ENCODE measurements at places on chromosomes 7 and 10.

DNA sequence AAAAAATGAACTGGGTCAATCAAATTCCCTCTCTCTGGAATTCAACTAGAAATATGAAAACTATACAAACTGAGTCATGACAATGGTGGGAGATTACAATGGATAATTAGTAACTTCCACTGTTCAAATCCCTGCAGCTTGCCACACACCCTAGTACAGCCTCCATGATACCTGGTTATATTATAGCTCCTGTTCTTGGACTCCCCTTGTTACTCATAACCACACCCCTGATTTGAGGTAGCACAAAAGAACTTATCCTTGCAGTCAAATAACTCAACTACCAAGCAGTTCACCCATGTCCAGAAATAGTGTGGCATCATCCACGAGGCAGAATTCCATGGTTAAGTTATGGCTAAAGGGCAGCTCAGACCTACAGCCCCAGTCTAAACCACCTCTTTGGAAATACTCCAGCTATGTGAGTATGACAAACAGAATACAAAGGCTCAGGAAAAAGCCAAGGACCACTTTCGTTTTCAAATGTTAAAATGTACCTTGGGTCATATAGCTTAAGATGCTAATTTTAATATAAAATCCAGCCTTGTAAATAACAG, 164.7 kb downstream of the CPEB3 start:
- peak; percentile 18 for DNase-seq

DNA sequence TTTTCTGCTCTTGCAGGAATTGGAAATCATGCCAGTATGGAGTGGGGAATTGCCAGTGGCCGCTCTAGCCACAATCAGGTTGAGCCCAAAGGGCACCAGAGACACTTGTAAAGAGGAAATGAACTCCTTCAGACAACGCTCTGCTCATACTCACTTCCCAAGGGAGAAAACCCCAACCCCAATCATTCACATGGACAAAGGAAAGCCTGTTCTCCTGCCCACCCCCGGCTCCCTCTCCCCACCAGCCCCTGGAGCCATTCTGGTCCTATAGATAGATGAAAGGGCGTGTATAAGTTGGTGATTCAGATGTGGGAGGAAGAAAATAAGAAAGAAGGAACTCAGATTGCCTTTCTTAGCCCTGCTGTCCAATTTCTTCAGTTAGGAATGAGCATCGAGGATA, 57.4 kb downstream of the GFRA1 start:
- no peak for DNase-seq

GRCh38 chr7:117112640-117113039, 159.3 kb downstream of the ST7 start:
- DNase-seq: no peak

GRCh38 chr7:732094-732541, 5.0 kb upstream of the PRKAR1B start:
- no peak for DNase-seq

- no peak for DNase-seq
Observed at GRCh38 chr10:113159563-113159962, 209.5 kb downstream of the TCF7L2 start.

- DNase-seq: no peak
Observed at GRCh38 chr10:94428766-94429707, 26.7 kb downstream of the TBC1D12 start.

GRCh38 chr10:63763744-63764143, 242.5 kb downstream of the REEP3 start:
- DNase-seq: peak; percentile 32

DNA sequence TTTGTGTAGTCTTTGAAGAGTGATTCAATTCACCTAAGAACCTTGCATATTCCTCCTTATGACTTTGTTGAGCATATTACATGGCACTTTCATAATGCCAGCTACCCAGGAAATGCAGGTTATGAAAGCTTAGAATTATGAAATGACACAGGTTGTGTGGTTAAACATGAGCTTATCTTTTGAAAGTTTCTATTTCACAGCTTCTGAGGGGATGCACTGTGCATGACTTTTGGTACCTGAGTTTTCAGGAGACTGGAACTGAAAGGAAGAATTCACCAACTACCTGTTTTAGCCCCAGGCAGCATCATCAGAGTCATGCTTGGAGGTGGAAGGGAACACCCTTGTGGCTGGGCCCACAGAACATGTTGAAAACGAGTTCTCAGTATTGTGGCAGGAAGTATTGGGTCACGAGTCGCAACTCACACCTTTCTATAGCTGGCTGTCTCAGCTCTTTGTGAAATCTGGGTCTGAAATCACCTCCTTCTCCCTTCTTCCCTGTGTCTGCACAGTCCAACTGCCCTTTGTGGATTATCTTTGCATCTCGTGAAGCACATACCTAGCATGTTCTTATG, 228.2 kb downstream of the PTEN start:
- DNase-seq: peak; percentile 85

DNA sequence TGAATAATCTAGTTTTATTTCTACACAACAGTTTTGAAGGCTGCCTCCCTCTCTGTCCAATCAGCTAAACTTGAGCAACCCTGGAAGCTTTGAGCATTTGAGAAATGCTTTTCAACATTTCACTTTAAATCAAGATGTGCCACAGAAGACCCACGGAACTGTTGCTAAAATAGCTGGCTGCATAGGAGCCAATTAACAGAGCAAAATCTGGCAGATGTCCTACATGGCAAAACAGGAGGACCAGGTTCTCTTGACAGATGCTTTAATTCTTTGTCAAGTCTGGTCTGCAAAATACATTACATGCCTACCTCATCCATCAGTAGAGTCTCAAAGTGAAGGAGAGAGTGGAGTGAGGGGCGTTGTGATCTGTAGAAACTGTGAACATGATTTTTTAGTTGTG, 185.9 kb downstream of the DPY19L1 start:
- no peak for DNase-seq

GRCh38 chr10:131810805-131811629, 89.8 kb upstream of the PPP2R2D start:
- DNase-seq: no peak

GRCh38 chr10:111130471-111130870, 53.6 kb downstream of the ADRA2A start:
- DNase-seq: no peak

DNA sequence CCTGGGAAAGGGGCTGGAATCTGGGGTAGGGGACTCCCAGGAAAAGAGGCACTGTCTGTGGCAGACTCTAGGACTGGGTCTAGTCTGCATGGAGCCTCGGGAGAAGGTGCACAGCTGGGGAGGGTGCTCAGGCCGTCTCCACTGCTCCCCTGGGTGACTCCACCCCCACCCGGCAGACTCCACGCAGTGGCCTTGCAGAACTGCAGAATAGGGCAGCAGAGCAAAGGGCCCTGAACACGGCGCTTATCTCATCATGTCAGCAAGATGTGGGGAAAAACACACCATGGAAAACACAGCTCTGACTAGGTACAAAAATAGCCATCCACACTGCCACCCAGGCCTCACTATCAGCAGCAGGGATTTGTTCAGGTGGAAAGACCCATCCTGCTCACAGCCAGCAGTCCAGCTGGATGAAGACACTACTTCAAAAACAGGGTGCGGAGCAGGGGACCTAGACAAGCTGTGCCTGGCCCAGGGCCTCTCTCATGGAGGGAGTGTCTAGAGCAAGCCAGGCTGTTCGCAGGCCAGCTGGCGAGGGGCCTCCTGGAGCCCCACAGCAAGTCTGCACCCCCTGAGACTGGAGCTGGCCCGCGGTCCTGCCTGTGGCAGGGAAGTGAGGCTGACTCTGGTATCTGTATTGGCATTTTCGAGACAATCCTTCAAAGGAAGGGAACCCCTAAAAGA, 11.7 kb downstream of the MAT1A start:
- no peak for DNase-seq

DNA sequence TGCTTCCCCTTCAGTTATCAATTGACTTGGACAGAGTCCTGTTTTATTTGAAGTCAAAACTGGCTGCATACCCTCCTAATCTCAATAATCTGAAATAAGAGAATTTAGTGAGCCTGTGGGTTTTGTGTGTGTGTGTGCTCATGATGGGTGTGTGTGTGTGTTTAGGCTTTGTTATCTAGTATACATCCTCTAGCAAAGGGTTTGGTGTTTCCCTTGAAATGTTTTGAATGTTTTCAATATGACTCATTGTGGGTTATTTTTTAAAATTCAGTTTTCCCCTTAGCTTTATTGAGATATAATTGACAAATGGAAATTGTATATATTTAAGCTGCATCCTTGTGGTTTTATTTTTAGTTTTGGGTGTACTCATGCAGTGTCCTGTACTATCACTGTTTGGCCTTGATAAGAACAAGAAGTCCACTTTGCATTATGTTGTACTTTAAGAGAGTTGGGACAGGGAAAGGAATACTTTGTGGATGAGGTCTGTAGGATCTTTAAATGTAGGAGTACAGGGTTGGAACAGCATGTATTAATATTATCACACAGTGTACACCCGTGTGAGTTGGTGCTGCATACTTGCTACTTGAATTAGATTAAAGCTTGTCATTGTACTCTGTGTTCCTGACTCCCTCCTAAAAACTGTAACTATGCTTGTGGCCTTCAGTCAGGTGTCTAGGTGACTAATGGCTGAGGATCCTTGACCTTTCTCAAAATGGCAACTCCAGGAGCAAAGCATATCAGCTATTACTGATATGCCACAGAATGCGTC, 58.3 kb downstream of the VCL start:
- peak; percentile 78 for DNase-seq

DNA sequence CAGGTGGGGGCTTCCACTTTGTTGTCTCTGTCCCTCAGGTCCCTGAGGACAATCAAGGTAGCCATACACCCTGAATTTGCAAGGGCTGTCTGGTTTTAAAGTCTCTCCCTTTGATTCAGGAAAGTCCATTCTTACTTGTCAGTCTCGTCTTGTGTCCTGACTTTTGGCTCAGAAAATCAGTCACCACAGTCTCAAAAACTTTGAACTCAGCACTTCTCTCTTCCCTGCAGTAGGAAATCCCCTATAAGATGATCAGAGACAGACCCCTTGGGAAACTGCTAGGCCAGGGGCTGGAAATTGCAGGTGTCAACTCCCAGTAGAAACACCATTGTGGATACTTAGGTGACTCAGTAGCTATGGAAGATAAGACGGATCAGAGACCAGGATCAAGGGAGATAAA, 73.1 kb downstream of the CDC123 start:
- DNase-seq: no peak

DNA sequence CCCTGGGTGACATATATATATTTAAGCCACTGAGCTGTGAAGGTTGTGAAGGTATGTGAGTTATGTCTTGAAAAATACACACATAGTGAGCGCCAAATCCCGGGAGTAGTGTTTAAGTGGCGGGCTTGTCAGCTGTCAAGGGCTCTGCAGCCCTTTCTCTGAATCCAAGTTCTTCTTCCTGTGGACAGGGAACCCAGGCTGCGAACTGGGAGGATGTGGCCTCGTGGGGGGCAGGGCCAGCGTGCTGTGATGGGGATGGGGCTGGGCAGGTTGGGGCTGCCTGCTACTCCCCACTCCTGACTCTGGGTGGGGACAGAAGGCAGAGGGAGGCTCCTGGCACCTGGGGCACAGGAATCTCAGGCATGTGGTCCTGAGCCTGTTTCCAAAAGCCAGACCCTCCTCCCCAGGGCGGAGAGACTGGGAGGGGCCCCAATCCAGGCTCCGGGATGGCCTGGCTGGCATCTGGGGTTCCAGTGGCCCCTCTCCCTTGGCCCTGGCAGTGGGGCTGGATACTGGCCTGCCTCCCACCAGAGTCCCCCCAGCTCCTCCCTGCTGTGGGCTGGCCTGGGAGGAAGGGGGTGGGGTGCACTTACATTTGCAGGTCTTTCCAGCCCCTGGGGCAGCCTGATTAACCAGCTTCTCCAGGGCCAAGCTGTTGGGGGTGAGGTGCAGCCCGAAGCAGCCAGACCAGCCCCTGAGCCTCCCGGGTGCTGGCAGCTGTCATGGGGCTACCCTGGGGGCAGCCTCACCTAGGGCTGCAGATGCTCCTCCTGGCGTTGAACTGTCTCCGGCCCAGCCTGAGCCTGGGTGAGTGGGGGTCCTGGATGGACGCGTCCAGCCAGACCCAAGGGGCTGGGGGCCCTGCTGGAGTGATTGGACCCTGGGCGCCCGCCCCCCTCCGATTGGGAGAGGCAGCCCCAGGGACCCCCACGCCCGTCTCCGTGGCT, at the start of gene UPK3B:
TSS of gene UPK3B (plus strand) at position 622 of the 947 bp plus-strand sequence. CDS start at position 723, 101 bp downstream.
- DNase-seq: peak; percentile 75

GRCh38 chr10:65864529-65864928, 1061.3 kb upstream of the LRRTM3 start:
- DNase-seq: no peak

- DNase-seq: no peak
Observed at GRCh38 chr10:42950606-42951485, 126.0 kb upstream of the RET start.

DNA sequence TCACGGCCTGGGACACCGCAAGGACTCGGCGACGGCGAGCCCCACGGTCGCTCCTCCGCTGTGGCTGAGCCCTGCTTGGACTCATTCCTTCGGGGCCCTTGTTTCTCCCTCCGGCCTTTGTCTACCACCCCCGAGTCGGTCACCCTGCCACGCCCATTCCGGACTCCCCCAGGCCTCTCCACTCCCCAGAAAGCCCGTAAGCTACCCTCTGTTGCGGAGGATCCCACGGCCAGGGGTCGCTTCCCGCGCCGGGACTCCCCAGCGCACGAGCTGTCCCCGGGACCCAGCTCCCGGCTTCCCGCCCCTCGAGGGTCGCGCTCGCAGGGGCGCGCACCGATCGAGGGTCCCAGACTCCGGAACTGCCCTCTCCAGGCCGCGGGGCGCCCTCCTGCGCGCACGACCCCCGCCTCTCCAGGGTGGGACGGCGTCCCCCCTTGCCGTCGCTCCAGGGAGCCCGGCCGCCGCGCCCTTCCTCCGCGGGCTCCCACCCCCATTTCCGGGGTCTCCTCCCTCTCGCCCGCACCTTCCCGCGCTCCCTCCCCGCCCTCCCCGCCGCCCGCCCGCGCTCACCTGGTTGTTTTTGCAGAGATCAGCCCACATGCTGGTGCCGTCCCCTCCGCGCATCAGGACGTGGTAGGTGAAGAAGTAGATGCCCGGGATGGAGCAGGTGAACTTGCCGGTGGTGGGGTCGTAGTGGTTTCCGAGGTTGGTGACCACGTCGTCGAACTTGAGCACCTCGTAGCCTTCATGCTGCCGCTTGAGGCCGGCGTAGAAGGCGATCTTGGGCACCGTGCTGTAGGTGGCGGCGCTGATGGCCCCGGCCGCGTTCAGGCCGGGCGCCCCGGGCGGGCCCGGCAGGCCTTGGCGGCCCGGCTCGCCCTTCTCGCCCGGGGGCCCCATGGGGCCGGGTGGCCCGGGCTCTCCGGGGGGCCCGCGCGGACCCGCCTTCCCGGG, 1.5 kb downstream of the C1QL3 start:
- no peak for DNase-seq

DNA sequence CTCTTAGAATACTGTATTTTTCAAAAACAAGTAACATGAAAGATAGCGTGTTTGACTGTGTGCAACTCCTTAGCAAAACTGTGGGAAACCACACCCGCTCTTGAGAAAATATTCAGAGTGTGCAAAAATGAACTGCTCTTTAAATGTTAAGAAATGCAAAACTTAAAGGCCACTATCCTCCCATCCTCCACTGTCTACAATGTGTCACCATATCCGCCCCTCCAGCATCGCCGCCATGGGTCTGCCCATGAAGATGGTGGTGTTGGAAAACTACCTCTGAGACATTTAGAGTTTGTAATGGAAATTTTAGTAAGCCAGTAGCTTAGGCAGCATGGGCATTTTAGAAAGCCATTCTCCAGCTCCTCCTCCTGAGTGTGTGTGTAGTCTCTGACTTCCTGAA, 20.1 kb upstream of the NMT2 start:
- no peak for DNase-seq
